ENCODE measurements at places on chromosomes 2 and 18. TPM values are rescaled to one million over a fixed set of nuclear protein-coding genes. Genes with fewer than 3 reads are reported as not detected.

ALPP gene
- polyA plus RNA-seq, result not detected

C2orf78 gene
- polyA plus RNA-seq, result not detected

KIAA2012 gene
- polyA plus RNA-seq, result not detected

CYP26B1 gene
- polyA plus RNA-seq, result 1.4 TPM

PROM2 gene
- 1.4 TPM for polyA plus RNA-seq

ASXL3 gene
- 0.84 TPM for polyA plus RNA-seq

CBLN2 gene
- not detected for polyA plus RNA-seq

PRKAG3 gene
- 0.20 TPM for polyA plus RNA-seq

CERKL gene
- 0.13 TPM for polyA plus RNA-seq

ELOA2 gene
- polyA plus RNA-seq, result not detected

GPR155 gene
- polyA plus RNA-seq, result 0.25 TPM

RAB17 gene
- 11.1 TPM for polyA plus RNA-seq

UGT1A3 gene
- not detected for polyA plus RNA-seq

FBXO41 gene
- 0.25 TPM for polyA plus RNA-seq

UCN gene
- 1.3 TPM for polyA plus RNA-seq

ARL5A gene
- 76.6 TPM for polyA plus RNA-seq

TMEM18 gene
- 26.2 TPM for polyA plus RNA-seq

ACTG2 gene
- polyA plus RNA-seq, result 301 TPM

GBX2 gene
- 0.59 TPM for polyA plus RNA-seq

TNS1 gene
- polyA plus RNA-seq, result 404 TPM

NCOA1 gene
- polyA plus RNA-seq, result 6.5 TPM

ANKRD30BL gene
- not detected for polyA plus RNA-seq

DYSF gene
- polyA plus RNA-seq, result 13.8 TPM

SERPINB11 gene
- polyA plus RNA-seq, result not detected

LDLRAD4 gene
- polyA plus RNA-seq, result 7.0 TPM

TMEM198 gene
- polyA plus RNA-seq, result not detected
